Naive B cell (primary cell): ENCODE measurements at places on chromosomes 16 and 17.

DNA sequence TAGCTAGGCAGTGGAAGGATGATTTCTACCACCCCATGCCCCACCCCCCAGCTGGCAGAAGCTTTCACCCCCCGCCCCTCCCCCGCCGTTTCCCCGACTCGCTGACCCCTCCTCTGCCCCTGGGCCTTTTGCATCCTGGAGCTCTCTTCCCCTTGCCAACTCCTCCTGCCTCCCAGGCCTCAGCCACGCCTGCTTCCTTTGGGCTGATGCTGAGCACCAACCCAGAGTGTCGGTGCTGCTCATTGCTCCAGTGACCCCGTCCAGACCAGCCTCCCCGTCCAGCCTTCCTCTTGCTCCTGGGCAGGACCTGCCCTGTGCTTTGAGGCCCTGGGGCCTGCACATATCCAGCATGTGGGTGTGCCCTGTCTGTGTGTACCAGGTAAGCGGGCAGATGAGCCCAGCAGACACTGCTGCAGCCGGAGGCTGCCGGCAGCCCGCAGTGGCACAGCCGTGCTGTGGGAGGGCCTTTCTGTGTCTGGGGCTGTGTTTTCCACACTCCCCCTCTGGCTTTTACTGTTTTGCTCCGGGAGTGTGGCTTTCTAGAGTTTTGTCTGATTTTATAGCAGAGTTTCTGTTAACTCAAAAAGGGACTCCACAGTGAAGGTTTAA lies 72.9 kb downstream of the JPH3 start:
- DNase-seq = no peak

DNA sequence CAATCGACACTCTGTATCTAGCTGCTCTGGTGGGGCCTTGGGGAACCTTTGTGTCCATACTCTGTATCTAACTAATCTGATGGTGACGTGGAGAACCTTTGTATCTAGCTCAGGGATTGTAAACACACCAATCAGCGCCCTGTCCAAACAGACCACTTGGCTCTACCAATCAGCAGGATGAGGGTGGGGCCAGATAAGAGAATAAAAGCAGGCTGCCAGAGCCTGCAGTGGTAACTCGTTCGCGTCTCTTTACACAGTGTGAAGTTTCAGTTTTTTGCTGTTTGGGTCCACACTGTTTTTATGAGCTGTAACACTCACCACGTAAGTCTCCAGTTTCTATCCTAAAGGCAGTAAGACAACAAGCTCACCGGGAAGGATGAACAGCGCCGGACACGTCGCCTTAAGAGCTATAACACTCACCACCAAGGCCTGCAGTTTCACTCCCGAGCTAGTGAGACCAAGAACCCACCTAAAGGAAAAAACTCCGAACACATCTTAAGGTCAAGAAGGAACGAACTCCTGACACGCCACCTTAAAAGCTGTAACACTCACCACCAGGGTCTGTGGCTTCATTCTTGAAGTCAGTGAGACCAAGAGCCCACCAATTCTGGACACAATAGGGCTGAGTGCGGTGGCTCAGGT lies 64.6 kb downstream of the KPNA2 start:
- DNase-seq = no peak

- no peak for DNase-seq
Observed at GRCh38 chr17:60577147-60577915, 22.7 kb upstream of the PPM1D start.

DNA sequence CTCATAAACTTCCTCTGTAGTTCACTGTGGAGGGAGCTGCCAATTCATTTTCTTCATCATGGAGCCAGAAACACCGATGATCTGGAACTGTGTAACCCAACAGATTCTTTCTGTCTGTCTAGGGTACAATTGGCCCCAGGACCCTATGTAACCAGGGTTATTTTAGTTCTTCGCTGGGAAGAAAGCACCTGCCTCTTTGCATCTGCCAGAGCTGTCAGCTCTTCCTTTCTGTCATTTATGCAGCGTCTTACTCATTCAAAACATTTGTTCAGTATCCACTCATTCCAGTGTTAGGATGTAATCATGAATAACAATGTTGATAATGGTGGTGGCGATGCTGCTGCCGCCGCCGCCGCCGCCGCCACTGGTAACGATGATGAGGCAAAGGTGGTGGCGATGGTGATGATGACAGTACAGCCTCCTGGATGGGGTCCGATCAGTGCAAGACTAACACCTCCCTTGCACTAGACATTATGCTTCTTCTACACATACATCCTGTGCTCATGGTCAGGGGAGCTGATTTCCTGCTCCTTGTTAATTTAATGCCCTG lies 46.1 kb downstream of the IRX5 start:
- DNase-seq = no peak

DNA sequence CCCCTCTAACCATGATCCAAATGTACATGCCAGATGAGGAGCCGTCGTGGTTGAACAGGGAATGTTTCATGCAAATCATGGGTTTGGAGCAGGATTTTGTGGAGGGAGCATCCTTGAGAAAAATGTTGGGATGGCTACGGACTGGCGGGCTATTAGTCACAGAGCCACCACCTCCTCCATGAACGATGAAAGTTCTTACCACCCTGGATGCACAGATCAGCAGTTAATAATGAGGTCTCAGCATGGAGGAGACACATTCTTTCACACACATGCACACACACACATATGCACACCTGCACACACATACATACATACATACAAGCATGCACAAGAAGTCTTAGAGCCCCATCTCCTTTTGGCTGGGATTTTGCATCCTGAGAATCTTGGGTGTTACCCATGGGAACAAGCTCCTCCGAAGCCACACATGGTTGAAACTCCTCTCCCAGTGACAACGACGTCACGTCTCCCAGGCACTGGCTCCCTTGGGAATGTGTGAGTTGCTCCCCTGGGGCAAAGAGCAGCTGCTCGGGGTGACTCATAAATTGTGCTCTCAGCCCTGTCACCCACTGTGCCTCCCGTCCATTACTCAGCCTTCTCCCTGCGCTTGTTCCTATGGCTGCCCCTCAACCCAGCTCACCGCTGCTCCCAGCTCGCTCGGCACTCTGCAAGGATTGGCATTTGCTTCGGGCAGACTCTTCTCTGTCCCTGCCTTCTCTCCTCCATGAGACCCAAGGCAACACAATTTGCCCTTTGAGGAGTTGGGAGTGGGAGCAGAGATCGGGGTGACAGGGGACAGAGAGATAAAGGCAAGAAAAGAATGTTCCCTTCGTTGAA lies 344.6 kb downstream of the SOX9 start:
- no peak for DNase-seq

DNA sequence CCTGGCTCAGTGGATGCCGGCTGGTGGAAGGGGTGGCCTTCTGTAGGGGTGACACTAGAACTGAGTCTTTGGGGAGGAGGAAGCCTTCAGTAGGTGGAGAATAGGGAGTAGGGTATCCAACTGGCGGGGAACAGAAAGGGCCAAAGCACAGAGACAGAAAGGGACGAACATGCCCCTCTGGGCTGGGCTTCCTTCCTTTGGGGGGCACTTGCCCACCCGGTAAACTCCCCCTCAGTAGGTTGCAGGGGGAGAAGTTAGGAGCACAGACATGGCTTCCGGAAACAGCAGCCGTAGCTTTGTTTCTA lies 774 bp downstream of the ENGASE start:
- DNase-seq = peak; percentile 19

GRCh38 chr17:15448580-15448956 lies 18.9 kb downstream of the CDRT4 start:
- no peak for DNase-seq
